NCI-H1436 treated with DMSO at 0.1 percent for 48 hours (cell line): ENCODE measurements at places on chromosomes 16 and 17.

DNA sequence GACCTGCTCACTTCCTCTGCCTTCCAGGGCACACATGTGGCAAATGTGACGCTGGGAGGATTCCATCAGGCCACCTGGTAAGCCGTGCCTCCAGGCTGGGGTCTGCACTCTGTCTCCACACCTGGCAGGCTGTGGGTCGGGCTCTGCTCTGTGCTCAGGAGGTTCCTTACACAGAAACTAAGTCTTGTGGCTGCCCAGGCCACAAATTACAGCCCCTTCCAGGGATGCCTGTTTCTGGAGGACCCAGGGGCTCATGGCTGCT, 58.2 kb downstream of the RMI2 start:
- DNase-seq, result no peak

GRCh38 chr17:63435681-63436522, 10.2 kb downstream of the CYB561 start:
- DNase-seq, result peak; percentile 35

GRCh38 chr16:89596957-89597649, 16.3 kb upstream of the DPEP1 start:
- DNase-seq, result no peak

DNA sequence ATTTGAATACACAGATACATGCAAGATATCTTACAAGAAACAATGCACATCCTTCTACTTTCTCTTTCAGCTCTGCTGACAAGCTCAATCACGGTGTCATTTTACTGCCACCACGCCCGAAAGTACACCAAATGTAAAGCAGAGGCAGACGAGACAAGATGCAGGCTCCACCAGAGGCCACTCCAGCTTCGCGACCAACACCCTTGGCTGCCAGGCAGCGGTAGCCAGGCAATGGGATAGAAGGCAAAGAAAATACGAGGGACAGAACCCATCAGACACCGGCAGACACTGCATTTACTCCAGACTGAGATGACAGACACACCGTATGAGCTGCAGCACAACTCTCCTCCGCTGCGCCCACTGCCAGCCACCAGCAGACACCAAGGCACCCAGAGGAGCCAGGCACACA, 41.0 kb downstream of the USP22 start:
- no peak for DNase-seq

DNA sequence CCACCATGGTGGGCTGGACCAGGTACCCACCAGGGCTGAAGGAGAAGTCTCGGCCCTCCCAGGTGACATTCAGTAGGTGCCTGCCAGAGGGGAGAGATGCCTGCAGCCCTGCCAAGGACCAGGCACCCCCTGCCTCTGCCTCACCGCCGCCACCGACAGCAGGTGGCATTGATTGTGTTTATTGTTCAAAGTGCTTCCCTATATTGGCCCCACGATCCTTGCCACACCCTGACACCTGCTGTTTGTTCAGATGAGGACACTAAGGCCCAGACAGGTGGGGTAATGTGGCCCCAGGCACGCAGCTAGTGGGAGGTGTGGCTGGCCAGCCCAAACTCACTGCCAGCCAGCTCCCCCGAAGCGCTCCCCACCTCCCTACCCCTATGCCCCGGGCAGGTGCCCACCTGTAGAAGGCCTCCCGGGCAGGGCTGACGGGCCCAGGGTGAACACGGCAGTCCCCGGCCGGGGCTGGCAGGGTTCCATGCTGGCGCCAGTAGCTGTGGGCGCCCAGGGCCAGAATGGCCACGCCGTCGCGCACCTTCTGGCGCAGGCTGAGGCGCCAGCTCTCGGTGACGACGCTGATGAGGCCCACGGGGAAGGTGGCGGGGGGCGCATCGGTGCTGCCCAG, 8.0 kb downstream of the GRIN2C start:
- DNase-seq, result no peak

DNA sequence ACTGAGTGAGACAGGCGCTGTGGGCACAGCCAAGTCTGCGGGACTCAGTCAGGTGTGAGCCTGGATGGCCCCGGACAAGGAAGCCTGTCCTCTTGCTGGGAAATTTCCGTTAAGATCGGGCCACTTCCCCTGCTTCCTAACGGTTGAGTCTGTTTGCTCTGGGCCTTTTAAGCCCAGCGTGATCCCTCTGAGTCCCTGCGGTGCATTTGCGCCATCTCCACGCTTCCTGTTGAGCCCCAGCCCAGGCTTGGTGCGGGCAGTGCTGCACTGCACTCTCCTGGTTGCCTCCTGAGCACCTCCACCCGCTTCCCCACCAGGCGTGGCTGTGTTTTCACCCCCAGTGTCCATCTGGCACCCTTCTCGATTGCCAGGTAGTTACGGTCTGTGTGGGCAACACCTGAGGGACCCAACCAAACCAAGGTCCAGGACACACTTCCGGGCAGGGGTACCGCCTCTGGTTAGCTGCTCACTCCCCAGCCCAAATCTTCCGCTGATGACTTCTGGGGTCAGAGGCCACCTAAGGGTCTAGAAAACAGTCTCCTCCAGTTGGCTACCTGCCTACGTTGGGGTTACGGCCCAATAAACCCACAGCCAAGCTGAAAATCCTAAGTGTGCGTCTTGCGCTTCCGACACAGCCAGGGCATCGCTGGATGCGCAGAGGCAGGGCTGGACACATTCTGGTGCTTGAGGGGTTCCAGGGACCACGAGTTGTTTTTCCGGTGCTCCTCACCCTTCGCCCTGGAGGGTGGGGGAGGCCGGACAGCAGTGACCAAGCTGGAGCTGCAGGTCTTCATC, 1.4 kb upstream of the SLC25A10 start:
- no peak for DNase-seq

- no peak for DNase-seq
Observed at GRCh38 chr16:89615596-89616090, 2.2 kb downstream of the DPEP1 start.

- DNase-seq, result no peak
Observed at GRCh38 chr17:60529806-60530205, 3.8 kb upstream of the APPBP2 start.

GRCh38 chr17:29728490-29728889, 105.8 kb upstream of the CORO6 start:
- DNase-seq, result no peak

DNA sequence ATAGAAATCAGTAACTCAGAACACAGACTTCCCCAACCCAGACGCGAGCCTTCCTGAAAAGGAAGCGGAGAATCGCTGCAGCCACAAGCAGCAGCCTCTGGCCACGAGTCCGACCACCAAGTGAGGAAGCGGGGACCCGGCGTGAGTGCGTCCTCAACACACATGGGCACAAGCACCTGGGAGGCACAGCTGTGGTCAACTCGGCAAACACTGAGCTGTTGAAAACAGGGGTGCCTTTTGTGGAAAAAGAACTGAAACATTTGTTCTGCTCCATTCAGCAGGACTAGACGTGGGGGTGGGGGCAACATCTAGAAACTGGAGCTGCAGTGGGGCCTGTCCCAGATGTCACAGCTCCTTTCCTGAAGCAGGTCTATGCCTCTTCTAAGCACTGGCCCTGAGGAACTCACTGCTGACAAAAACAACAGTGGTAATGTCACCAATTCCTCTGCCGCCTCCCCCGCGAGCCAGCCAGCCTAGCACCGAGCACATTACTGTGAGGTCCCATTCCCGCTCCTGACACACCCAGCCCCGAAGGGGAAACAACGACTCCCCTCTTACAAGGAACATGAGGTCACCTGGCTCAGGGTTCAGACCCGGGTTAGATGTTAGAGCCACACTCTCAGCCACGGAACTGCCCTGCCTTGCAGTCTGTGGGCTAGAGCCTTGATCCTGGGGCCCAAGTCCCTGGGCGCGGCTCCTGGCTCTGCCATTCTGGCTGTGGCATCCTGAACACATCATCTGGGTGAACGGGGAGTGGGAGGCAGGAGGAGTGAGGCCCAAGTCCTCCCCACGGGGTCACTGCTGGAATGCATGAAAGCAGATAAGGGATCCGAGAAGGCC, 29.0 kb downstream of the KDM8 start:
- DNase-seq, result no peak

DNA sequence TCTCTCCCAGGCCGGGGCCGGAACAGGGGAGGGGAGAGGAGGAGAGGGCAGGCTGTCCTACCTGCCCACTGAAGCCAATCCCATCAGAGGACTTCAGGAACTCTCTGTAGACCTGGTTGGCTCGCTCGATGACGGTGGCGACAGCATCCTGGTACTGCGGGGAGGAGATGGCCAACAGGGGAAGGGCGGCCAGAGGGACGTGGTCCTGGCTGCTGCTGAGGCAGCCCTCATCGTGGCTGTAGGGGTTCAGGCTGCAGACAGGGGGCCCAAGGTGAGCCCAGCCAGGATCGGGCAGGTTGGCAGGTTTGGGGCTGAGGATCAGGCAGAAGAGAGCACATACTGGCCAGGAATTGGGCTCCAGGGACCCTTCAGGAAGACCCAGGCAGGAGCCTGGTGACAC, 34.2 kb downstream of the PIMREG start:
- no peak for DNase-seq

DNA sequence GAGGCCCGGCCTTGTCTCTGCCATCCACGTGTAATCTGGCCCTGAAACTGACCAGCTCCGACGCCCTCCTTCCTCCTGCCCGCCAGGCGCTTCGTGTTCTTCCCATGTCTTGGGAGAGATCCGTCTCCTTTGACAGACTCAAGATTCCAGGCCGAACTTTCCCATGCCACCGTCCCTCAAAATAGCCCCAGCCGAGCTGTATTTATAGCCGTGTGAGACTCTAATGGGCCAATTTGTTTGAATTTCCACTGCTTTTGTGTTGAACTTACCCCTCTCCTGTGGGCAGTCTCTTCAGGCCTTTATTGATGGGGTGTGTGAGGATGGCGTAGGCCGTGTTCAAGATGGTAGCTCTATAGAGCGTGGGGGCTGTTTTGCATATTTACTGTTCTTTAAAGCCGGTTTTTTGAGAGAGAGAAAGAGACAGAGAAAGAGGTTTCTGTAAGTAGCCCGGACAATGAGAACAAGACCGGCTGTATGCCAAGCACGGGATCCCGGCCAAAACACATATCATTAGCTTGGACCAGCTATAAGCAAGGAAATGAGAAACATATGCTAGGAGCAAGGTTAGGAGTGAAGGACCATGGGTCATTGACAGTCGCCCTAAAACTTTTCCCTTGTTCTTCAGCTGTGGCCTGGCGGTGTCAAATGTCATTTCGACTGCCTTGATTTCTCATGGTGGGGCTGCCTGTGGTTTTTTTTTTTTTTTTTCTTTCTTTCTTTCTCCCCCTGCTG, 124.5 kb upstream of the ZFHX3 start:
- peak; percentile 23 for DNase-seq

DNA sequence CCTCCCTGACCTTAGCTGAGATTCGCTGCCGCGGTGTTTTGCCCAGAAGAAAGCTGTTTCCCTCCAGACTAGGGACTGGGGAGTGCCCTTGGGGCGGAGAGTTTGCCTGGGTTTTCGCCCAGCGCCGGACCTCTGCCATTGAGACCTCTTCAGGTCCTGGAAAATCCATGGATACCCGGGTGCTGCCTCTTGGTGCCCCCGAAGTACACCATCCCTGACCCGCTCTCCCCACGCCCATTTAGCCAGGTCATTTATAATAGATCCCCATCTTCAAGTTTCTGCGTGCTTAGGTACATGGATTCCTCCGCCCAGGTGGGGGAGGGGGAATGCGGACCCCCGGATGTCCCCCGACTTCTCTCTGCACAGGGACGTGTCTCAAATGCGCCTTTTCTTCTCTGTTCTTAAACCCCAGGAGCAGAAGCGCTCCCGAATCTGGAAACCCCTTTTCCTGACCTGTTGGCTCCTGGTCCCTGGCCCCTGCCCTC, 15.0 kb upstream of the CBX8 start:
- DNase-seq, result no peak

DNA sequence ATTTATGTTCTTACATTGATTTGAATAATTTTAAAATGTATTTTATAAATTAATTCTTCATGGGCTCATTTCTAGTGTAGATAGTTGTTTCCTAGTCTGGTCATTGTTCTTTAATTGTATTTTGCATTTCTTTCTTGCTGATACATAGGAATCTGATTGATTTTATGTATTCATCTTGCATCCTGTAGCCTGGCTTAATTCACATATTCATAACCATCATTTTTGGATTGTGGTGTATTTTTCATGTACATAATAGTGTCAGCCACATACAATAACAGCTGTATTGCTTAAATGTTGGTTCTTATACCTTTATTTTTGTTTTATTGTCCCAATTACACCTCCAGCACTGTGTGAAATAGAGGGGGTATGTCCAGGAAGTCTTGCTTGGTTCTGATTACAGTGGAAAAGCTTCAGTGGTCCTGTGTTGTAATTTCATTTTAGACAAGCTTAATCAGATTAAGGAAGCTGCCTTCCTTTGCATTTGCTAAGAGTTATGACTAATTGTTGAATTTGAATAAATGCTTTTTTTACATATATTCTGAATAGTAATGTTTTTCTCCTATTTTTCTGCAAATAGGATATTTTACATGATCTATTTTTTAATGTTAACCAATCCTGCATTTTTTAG, 103.7 kb downstream of the USP22 start:
- no peak for DNase-seq

GRCh38 chr16:57600048-57600835, 28.2 kb upstream of the ADGRG1 start:
- DNase-seq, result no peak

DNA sequence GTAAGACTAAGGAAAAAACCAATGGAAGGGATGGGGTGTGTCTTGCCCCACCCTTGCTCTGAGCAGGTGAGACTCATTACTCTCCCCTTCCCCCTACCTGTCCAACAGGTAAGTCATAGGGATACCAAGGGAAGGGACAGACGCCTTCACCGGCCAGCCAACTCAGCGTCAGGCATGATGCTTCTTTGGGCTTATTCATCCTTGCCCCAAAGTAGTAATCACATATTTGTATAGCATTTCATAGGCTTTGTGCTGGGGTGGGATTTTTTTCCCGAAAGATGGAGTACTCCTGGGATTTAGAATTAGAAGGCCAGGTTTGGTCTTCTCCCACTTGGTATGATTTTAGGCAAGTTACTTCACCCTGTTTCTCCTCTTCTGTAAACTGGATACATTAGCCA, 509 bp upstream of the JUP start:
- no peak for DNase-seq

- DNase-seq, result no peak
Observed at GRCh38 chr16:4506450-4506849, 30.3 kb downstream of the HMOX2 start.

DNA sequence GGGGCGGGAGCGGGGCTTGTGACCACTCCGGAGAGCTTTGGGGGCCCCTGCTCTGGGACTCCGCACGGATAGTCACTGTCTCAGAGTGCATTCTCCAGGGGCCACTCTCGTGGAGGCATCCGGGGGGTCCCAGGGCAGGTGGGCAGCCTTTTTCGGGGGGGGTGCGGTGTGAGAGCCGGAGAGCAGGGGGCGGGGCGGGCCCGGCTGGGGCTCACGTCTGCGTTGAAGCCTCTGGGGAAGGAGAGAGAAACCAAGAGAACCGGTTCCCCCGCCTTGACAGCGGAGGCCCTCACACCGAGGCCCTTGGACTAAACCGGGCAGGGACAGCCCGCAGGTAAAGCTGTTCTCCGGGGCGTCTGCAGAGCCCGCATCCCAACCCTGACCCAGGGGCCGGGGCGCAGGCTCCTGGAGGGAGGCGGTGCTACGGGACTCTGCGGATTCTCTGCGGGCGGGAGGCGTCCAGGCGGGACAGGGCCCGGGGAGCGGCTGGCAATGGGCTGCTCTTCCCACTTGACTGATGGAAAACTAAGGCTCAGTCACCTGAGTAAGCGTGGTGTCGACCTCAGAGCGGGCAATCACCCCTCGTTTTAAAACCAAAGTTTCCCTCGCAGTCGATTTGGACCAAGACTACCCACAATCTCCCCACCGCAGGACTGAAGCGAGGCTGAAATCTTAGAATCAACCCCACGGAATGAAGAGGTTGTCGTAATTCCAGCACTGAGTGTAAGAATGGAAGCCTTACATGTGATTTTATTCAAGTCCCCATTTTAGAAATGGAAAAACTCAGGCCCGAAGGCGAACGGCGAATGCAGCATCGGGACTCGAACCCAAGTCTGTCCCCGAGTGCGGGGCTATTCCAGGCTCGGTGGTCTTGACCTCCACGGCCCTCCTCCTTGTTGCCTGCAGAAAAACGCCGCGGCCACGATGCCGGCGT, 49.6 kb upstream of the AMZ2 start:
- DNase-seq, result no peak
